Activated CD8-positive, alpha-beta T cell treated with anti-CD3 and anti-CD28 coated beads for 36 hours (primary cell): ENCODE measurements at places on chromosomes 3 and 15. TPM values are rescaled to one million over a fixed set of nuclear protein-coding genes. Genes with fewer than 3 reads are reported as not detected.

SPTBN5 gene
- 0.14 TPM for total RNA-seq

CKMT1B gene
- total RNA-seq: 0.18 TPM

C3orf80 gene
- 0.13 TPM for total RNA-seq

HGD gene
- total RNA-seq: 0.78 TPM

MUC20 gene
- 0.65 TPM for total RNA-seq
